ENCODE measurements at places on chromosomes 2 and 18. TPM values are rescaled to one million over a fixed set of nuclear protein-coding genes. Genes with fewer than 3 reads are reported as not detected.

GRCh38 chr2:72012886-72013574 lies 134.6 kb downstream of the CYP26B1 start:
- DNase-seq = no peak

DNA sequence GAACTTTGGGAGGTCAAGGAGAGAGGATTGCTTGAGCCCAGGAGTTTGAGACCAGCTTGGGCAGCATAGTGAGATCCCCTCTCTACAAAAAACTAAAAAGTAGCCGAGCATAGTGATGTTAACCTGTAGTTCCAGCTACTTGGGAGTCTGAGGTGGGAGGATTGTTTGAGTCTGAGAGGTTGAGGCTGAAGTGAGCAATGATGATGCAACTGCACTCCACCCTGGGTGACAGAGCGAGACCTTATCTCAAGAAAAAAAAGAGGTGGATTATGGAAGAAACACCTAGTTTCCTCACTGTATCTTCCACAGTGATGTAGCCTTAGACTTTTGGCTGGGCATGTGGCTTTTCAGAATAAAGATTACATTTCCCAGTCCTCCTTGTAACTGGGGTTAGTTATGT lies 237.2 kb upstream of the SPRED2 start:
- no peak for DNase-seq

- DNase-seq = no peak
These were observed 84.8 kb upstream of the BCL2L11 start for GRCh38 chr2:111035830-111036441.

- DNase-seq = no peak
These were observed 451.4 kb downstream of the TMX3 start for GRCh38 chr18:68263481-68263880.

- no peak for DNase-seq
These were observed 282.9 kb upstream of the SLC8A1 start for GRCh38 chr2:40734797-40735196.

GRCh38 chr2:175640655-175641054 lies 361.4 kb downstream of the LNPK start:
- DNase-seq = no peak

GRCh38 chr2:39099870-39100728 lies 20.8 kb downstream of the SOS1 start:
- DNase-seq = no peak

The CYRIA gene
- polyA plus RNA-seq = 2.1 TPM

DNA sequence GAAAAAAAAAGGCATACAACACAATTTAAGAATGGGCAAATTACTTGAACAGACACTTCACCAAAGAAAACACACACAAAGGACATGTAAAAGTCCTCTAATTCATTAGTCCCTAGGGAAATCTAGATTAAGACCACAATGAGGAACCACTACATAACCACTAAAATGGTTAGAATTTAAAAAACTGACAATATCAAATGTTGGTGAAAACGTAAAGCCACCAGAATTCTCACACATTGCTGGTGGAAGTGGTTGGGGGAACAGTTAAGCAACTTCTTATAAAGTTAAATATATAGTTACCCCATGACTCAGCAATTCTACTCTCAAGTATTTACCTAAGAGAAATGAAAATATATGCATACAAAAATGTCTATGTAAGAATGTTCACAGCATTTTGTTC lies 11.8 kb downstream of the RTN4 start:
- DNase-seq = no peak

DNA sequence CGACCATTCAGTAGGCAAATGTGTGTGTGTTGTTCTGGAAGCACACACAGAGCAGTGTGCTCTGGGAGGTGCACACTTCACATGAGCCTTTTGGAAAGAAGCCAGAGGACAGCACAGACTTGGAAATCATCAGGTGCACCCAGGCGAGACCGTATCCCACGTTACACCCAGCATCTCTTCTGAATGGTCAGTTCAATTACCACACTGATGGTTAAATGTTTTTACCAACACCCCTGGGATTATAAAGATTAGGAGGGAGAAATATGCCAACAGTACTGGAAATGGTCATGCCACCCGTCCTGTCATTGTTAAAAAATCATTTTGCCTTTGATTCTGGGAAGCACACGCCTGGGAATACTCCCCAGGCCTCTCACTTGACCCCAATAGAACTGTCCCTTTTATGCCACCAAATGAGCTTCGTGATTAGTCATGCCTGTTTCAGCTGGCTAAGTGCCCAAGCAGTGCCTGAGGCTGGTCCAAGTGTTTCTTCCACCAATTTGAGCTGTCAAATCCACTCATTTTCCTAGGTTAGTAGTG lies 183.7 kb downstream of the NRP2 start:
- DNase-seq = no peak

The IL36B gene
- not detected for polyA plus RNA-seq

DNA sequence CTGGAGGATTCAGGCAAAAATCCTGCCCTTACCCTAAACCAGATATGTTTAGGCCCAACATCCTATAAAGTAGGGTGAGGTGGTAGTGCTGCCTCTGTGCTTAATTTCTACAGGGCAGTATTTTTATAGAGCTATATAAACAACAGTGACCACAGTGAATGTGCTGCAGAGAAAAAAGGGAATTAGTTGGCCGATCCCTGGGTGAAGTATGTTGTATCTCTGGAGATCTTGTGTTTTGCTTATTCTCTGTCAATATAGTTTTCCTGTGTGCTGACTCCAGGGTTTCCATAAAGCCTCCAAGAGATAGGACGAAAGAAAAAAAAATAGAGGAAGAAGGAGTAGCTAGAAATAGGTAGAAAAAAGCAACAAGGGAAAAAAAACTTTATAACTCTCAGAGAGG lies 88.9 kb upstream of the THOC1 start:
- no peak for DNase-seq

DNA sequence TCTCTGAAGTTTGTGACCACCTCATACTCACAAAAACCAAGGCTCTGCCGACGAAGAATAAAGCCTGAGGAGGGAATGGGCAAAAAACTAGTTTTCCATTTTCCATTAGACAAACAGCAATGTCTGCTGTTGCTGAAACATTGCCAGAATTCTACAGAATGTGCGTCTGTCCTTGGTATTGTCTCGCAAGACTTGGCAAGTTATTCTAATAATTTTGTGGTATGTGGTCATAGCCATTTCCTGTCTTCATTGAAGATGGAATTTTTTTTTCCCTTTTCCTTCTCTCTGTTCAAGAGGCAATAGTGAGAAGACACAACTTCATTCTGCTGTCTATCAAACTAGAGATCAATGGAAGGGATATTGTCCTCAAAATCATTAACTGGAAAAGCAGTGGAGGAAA lies 296.1 kb downstream of the RND3 start:
- no peak for DNase-seq

DNA sequence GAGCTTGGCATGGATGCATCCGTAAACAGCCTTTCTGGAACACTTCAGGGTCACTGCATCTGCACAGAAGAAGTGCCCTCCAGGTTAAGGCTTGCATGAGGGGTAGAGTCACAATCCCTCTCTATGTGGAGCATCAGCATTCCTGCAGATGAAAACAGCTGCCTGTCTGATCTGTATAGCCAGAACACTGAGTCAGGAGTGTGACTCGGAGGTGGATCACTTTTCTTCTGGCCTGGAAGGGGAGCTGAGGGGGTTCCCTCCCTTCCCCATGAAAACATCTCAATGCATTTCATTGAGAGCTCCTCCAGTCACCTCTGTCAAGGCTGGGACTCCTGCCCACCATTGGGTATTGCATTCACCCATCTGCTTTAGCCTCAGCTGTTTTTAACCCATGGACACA lies 72.5 kb upstream of the SERPINE2 start:
- DNase-seq = no peak

DNA sequence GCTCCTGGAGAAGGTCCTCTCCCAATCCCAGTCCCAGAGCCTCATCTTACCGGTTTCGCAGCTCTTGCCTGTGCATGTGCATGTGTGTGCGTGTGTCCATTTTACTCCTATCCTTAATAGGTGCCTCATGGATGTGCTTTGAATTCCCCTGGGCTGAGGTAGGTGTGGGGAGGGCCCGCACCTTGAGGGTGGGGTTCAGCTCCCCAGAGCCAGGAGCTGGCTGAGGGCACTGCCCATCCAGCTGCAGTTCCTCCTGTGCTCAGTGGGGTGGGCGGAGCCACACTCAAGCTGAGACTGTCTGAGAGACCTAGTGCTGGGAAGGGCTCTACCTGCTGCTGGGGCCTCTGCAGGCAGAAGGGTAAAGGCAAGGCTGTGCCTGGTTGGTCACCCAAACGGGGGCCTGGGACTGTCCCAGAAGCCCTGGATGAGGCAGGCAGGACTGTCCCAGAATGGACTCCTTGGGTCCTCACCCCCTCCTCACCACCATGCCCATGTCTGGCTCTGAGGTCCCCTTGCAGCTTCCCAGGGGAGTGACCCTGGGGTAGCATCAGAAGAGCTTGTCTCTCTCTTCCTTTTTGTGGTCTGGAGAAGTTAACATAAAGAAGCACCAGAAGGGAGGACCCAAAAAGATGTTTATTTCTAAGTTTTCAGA lies 8.9 kb downstream of the GDF7 start:
- DNase-seq = no peak

DNA sequence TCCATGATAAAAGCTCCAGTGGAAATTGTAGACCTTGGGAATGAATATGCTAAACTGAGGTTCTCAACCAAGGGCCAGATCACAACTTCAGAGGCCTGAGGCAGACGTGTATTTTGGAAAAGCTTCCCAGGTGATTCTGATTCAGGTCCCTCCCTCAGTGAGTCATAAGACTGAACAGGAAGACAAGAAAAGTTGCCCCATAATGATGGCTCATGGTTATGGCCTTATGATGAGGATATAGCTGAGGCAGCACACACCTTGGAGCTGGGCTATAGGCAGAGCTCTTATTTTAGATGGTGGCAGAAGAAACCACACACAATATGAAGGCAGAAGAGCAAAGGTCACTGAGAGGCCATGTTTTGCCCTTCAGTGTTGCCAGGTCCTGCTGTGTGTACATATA lies 9.6 kb downstream of the ANTXR1 start:
- DNase-seq = no peak

- DNase-seq = no peak
These were observed 1023.6 kb downstream of the TMEM182 start for GRCh38 chr2:103785432-103785831.

- no peak for DNase-seq
These were observed 1.3 kb downstream of the STK39 start for GRCh38 chr2:168246072-168246482.

- DNase-seq = no peak
These were observed 784.8 kb upstream of the ID2 start for GRCh38 chr2:7896940-7897487.

GRCh38 chr18:5107988-5108387 lies 89.1 kb downstream of the AKAIN1 start:
- peak; percentile 6 for DNase-seq

DNA sequence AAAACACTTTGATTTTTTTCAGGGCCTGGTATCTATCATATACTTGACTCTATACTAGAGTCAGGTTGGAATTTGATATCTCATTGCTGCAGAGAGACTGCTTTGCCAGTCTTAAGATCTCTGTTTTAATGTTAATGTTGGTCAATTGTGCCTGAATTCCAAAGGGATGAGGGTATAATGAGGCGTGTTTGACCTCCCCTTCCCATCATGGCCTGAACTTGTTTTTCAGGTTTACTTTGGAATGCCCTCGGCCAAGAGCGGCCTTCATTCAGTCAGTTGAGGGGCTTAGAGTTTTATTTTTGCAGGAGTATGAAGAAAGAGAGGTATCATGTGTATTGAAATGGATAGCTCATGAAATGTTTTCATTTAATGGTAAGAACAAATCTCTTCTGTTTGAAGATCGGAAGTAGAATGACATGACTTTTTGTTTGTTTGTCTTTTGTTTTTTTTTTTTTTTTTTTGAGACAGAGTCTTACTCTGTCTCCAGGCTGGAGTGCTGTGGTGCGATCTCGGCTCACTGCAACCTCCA lies 119.0 kb downstream of the KIAA1328 start:
- no peak for DNase-seq

The TLX2 gene
- polyA plus RNA-seq = 0.23 TPM

- DNase-seq = peak; percentile 38
These were observed 425 bp downstream of the ASB3 start for GRCh38 chr2:53786352-53786704.

DNA sequence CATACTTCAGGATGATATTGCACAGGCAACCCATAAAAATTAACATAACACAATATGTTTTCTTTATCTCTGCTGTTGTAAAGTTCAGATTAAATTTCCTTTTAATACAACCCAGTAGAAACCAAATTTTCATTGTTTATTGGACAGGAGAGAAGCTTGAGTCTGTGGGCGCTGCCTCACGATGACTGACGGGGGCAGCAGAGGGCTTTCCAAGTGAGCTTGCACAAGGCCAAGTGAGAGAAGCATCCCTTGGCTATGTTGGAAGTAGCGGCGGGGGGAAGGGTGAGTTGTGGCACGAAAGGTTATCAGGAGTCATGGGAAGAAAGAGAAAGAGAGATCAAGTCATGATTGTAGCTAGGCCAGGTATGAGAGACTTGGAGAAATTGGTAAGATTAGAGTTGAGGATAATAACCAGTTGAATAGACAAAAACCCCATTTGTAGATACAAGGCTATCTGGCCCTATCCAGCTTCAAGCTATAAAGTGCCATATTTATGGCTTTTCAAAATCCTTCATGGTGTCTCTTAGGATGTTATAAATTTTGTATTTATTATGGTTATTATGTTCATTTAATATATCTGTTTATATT lies 413.7 kb upstream of the FAM98A start:
- peak; percentile 46 for DNase-seq

DNA sequence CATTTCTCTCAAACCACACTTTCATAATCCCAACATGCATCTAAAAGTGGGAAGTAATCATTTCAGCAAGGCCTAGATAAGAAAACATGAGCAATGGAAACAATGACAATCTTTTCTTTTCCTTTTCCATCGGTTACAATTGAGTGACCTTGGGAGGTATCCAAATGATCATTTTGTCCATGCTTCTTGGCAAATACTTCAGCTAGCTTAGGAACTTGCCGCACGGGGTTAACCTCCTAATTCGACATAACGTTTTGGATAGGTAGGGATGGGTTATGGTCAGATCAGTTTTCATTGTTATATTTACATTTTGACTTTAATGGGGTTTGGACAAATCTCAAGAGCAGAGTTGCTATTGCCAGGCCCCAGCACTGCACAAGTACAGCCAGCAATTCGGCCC lies 4.6 kb upstream of the PTPRM start:
- DNase-seq = no peak

GRCh38 chr2:177983183-177983788 lies 89.3 kb downstream of the PDE11A start:
- DNase-seq = peak; percentile 24

The TMEM163 gene
- 1.7 TPM for polyA plus RNA-seq

GRCh38 chr18:61948281-61948741 lies 55.5 kb upstream of the RNF152 start:
- no peak for DNase-seq

Measured in renal cortex interstitium (tissue), 15 donors.